ENCODE measurements at places on chromosomes 12 and 14. TPM values are rescaled to one million over a fixed set of nuclear protein-coding genes. Genes with fewer than 3 reads are reported as not detected.

Gene DAO
- polyA plus RNA-seq = not detected

Gene KRT77
- polyA plus RNA-seq = not detected

Gene ANKRD9
- 9.5 TPM for polyA plus RNA-seq

Gene DEGS2
- polyA plus RNA-seq = 0.04 TPM

Gene RERG
- polyA plus RNA-seq = 0.03 TPM

Gene CFAP73
- polyA plus RNA-seq = not detected

Gene ST8SIA1
- polyA plus RNA-seq = 0.58 TPM

Gene C12orf50
- not detected for polyA plus RNA-seq

Gene CPNE6
- not detected for polyA plus RNA-seq

Gene CCDC60
- polyA plus RNA-seq = not detected

Gene FSCB
- polyA plus RNA-seq = not detected

Gene GPD1
- 0.09 TPM for polyA plus RNA-seq

Gene APOF
- not detected for polyA plus RNA-seq

Gene TSHR
- polyA plus RNA-seq = not detected

Gene ZC2HC1C
- 0.94 TPM for polyA plus RNA-seq

Gene TMBIM4
- 94.6 TPM for polyA plus RNA-seq

Gene SLC10A1
- not detected for polyA plus RNA-seq

Gene CDCA3
- polyA plus RNA-seq = 39.9 TPM

Gene OR6C2
- not detected for polyA plus RNA-seq

Gene ZNF641
- 2.6 TPM for polyA plus RNA-seq

Gene PRDM4
- polyA plus RNA-seq = 11.0 TPM

Gene POTEG
- not detected for polyA plus RNA-seq

Gene GUCY2C
- not detected for polyA plus RNA-seq

Gene RNASE3
- polyA plus RNA-seq = not detected

Gene APOLD1
- polyA plus RNA-seq = 0.13 TPM

Gene PARPBP
- polyA plus RNA-seq = 6.5 TPM

Gene TAS2R42
- polyA plus RNA-seq = not detected

Gene TTC8
- polyA plus RNA-seq = 16.5 TPM

Gene SOX5
- polyA plus RNA-seq = 0.09 TPM

Gene KIF26A
- polyA plus RNA-seq = 0.42 TPM

Gene PKP2
- polyA plus RNA-seq = 26.5 TPM

Gene CCDC175
- not detected for polyA plus RNA-seq

Gene LRP1-AS
- not detected for polyA plus RNA-seq

Gene CLEC12A
- not detected for polyA plus RNA-seq

Gene GAS2L3
- 1.0 TPM for polyA plus RNA-seq

Gene SPIC
- polyA plus RNA-seq = not detected

Gene CAPZA3
- not detected for polyA plus RNA-seq

Gene NPFF
- not detected for polyA plus RNA-seq

Gene ADGRD1
- not detected for polyA plus RNA-seq

Gene DEPDC4
- polyA plus RNA-seq = 1.7 TPM

Gene ZFHX2
- 0.33 TPM for polyA plus RNA-seq

Gene ACADS
- 6.9 TPM for polyA plus RNA-seq

Gene KTN1
- 102 TPM for polyA plus RNA-seq

Gene ARL6IP4
- 340 TPM for polyA plus RNA-seq

Gene AMDHD1
- polyA plus RNA-seq = 0.12 TPM

Gene TEX52
- polyA plus RNA-seq = not detected

Gene KLRK1
- polyA plus RNA-seq = not detected

Gene CATSPERB
- 0.11 TPM for polyA plus RNA-seq

Gene HNRNPA1
- 1,295 TPM for polyA plus RNA-seq

Gene AMIGO2
- polyA plus RNA-seq = 48.4 TPM

Gene CIROP
- polyA plus RNA-seq = not detected

Gene NINJ2
- 0.30 TPM for polyA plus RNA-seq

Gene KSR2
- under 0.01 TPM for polyA plus RNA-seq

Gene DENND5B
- 2.5 TPM for polyA plus RNA-seq

Gene CCDC92
- polyA plus RNA-seq = 26.9 TPM

Gene NELL2
- polyA plus RNA-seq = not detected

Data from foreskin keratinocyte (primary cell).